Camera-type eye (tissue), 1 donor: ENCODE measurements at places on chromosomes 16 and 17. TPM values are rescaled to one million over a fixed set of nuclear protein-coding genes. Genes with fewer than 3 reads are reported as not detected.

EPX gene
- total RNA-seq = not detected

KRT36 gene
- not detected for total RNA-seq

KRTAP9-4 gene
- total RNA-seq = not detected

MYH11 gene
- 190 TPM for total RNA-seq

ELOB gene
- 283 TPM for total RNA-seq

FLYWCH2 gene
- total RNA-seq = 46.7 TPM

SLC52A1 gene
- total RNA-seq = not detected

SNAI3 gene
- total RNA-seq = 1.4 TPM

SLC6A2 gene
- 9.0 TPM for total RNA-seq

C16orf90 gene
- not detected for total RNA-seq
